ENCODE measurements at places on chromosomes 13 and 19. TPM values are rescaled to one million over a fixed set of nuclear protein-coding genes. Genes with fewer than 3 reads are reported as not detected.

The FAM216B gene
- not detected for total RNA-seq

The SPACA6 gene
- total RNA-seq, result 8.0 TPM

The CERS4 gene
- total RNA-seq, result not detected

The ZNF570 gene
- total RNA-seq, result 9.4 TPM

The ERFL gene
- total RNA-seq, result not detected

The ZNF560 gene
- not detected for total RNA-seq

DNA sequence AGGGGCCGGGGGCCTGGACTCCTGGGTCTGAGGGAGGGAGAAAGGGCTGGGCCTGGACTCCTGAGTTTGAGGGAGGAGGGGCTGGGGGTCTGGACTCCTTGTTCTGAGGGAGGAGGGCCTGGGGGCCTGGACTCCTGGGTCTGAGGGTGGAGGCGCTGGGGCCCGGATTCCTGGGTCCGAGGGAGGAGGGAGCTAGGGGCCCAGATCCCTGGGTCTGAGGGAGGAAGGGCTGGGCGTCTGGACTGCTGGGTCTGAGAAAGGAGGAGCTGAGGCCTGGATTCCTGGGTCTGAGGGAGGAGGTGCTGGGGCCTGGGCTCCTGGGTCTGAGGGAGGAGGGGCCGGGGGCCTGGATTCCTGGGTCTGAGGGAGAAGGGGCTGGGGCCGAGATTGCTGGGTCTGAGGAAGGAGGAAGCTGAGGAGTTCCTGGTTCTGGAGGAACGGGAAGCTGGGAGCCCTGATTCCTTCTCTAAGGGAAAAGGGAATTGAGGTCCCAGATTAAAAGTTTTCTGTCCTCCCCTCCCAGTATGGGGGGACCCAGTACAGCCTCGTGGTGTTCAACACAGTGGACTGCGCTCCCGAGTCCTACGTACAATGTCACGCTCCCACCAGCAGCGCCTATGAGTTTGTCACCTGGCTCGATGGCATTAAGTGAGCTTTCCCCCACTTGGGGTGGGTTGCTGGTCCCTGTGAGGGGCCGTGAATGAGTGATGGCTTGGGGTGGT lies 721 bp downstream of the MED25 start:
- DNase-seq, result no peak

- DNase-seq, result no peak
These were observed 214.0 kb downstream of the IRS2 start for GRCh38 chr13:109572389-109572788.

- DNase-seq, result peak; percentile 47
These were observed 8.4 kb upstream of the CYP2B6 start for GRCh38 chr19:40982594-40983101.

- DNase-seq, result peak; percentile 72
These were observed 4.3 kb downstream of the RUVBL2 start for GRCh38 chr19:48997972-48998371.

DNA sequence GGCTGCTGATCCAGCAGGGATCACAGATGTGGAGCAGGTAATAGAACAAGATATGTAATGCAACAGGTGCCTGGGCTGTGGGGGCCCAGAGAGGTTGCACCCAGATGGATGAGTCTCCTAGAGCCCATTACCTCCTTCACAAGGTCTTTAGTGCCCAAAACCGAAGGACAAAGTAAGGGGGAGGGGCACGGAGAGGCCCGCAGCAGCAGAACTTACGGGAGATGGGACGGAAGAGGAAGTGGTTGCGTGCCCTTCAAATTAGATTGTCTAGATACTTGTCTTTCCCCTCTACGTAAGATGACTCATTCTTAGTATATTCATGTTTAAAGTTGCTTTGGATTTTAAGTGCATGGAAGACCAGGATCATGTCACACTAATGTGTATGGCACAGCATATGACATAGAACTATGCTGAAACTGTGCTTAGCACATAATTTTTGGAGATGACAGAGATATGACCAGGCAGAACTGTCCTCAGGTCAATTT lies 5.7 kb upstream of the MRPS31 start:
- no peak for DNase-seq

DNA sequence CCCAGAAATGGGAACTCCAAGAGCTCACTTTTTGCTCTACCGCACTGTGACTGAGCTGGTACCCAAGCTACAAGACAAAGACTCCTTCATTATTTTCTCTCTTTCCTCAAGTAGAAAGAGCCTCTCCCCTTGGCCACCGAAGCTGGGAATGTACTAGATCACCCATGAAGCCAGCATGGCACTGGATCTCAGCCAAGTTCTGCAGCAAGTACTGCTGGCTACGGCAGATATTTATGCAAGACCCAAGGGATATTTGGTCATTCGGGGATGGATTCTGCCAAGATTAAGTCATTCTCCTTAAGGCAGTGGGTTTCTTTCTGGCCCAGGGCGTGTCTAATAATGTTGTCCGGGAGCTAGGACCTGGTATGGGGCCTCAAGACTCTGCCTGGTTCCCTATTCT lies 633.5 kb downstream of the SLITRK1 start:
- DNase-seq, result peak; percentile 30

DNA sequence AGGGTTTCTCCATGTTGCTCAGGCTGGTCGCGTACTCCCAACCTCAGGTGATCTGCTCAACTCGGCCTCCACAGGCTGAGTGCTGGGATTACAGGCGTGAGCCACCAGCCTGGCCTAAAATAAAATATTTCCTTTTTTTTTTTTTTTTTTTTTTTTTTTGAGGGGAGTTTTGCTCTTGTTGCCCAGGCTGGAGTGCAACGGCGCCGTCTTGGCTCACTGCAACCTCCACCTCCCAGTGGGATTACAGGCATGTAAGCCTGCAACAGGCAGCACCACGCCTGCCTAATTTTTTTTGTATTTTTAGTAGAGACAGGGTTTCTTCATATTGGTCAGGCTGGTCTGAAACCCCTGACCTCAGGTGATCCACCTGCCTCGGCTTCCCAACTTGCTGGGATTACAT lies 4.9 kb downstream of the ZNF506 start:
- no peak for DNase-seq

- no peak for DNase-seq
These were observed 147.0 kb downstream of the DCT start for GRCh38 chr13:94332359-94333096.

- DNase-seq, result no peak
These were observed 45.4 kb downstream of the ARHGEF18 start for GRCh38 chr19:7393939-7394730.

- DNase-seq, result peak; percentile 94
These were observed 14.1 kb downstream of the SH3GL1 start for GRCh38 chr19:4386041-4386782.

DNA sequence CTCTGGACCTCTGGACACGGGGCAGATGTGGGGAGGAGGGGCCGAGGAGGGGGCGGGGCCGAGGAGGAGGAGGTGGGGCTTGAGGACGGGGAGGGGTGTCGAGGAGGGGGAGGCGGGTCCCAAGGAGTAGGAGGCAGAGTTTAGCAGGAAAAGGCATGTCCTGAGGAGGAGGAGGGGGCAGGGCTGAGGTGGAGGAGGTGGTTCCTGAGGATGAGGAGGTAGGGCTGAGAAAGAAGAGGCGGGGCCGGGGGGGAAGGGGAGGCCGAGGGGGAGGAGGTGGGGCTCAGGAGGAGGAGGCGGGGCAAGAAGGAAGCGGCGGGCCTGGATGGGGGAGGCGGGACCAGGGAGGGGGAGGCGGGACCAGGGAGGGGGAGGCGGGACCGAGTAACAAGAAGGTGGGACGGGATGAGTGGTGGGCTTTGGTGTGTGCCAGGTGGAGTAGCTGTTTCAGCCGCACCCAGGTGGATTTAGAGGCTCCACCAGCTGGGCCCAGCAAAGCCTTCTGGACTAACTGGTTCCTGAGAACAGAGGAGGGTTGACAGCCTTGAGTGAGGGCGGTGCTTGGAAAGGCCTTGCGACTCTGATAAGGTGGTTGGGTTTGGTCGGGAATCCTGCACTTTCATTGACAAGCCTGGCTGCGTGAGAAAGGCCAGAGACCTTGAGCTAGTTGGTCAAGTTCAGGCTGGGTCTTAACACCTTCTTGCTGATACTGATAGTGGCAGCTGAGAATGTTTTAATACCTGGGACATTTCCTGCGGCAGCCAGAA lies 7.7 kb downstream of the TECR start:
- no peak for DNase-seq

DNA sequence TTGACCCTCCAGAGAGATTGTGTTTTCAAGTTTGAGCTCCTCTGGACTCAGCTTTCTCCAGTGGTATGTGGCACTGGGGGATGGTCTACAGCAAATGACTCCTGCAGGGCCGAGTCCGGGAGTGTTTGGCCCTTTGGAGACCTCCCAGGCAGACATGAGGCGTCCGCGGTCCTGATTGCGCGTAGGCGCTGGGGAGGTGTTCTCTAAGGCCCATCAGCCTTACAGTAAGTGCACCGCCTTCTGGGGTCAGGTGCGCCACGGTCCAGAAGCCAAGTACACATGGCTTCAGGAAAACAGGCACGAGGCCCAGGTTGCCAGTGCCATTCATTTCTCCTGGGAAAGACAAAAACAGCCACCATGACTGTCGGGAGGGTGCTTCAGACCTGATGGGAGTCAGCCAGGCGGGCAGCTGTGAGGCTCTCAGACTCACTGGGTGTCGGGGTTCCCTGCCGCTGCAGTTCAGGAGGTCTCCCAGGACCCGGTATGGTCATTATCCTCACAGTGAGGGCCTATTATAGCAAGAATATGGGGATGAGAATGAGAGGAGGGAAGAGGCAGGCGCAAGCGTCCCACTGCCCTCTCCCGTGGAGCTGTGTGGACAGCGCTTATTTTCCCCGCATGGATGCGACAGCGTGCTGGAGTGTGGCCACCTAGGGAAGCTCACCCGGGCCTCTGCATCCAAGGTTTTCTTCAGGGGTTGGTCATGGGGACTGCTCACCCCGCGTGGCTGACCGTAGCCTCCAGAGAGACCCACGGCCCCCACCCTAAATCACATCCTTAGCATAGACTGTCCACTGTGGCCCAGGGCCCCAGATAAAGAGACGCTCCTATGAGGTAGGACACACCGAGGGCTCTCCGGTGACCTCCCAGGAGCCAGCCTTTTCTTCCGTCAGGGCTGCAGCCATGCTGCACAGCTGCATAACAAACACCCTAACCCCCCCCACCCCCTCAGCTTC lies 21.8 kb downstream of the CCDC8 start:
- no peak for DNase-seq

- no peak for DNase-seq
These were observed 1598.8 kb upstream of the MIR17HG start for GRCh38 chr13:89748716-89749115.

DNA sequence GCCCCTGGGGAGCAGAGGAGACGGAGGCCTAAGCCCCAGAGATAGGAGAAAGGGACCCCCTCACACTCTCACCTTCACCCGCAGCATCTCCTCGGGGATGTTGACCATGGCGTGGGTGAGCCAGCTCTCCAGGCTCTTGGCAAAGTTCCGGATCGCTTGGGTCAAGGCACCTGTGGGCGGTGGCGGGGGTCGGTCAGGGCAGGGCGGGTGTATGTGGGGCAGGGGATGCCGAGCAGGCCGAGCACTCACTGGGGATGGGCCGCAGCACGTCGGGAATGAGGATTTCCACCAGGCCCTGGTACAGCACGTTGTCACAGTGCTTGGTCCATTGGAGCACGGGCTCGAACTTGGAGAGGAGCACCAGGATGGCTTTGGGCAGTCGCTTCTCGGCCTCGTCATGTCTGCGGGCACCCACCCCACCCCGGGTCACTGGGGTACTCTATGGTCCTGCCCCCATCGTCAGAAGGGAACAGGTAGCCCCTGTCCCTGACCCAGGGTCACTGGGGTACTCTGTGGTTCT lies 13.1 kb downstream of the DCAF15 start:
- DNase-seq, result no peak

GRCh38 chr19:10450853-10451609 lies 30.7 kb downstream of the PDE4A start:
- no peak for DNase-seq

DNA sequence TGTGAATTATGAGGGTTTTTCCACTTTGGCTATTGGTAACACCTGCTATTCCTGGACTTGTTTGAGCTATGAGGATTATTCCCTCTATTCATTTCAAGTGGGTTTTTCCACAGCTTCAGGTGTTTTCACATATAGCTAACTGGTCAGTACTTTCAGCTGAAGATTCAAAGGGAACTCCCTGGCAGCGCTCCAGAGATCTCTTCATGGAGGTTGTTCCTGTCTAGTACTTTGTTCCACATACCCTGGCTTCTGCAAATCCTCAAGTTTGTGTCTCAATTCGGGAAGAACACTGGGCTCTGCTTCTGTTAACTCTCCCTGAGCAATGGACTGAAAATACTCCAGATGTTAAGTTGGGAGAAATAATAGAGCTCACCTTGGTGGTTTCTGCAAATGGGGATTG lies 5.6 kb upstream of the ZNF607 start:
- no peak for DNase-seq

DNA sequence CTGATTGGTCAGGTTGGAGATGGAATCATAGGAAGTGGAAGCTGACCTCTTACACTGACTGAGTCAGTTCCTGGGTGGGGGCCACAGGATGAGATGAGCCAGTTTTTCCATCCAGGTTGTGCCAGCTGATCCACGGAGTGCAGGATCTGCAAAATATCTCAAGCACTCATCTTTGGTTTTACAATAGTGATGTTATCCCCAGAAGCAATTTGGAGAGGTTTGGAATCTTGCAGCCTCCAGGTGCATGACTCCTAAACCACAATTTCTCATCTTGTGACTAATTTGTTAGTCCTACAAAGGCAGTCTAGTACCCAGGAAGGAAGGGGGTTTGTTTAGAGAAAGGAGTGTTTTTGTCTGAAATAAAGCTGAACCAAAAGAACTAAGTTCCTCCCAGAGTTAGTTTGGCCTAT lies 212.8 kb downstream of the SLITRK6 start:
- no peak for DNase-seq

GRCh38 chr13:113897161-113897560 lies 33.3 kb upstream of the GAS6 start:
- peak; percentile 96 for DNase-seq

DNA sequence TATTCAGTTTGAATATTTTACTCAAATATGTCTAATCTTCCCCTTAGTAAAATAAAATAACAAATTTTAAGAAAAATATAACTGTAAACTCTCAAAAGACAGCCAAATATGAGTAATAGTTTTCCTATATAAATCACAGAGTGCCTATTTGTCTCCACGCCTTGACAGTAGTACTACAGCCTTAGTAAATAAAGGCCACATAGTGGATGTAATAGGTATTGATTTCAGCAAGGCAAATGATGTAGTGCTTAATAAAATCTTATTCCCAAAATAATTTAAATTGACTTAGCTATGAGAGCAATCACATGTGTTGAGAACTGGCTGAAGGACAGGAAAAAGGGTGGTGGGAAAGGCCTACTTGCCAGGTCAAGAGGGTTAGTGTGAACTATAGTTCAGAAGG lies 747.2 kb downstream of the OLFM4 start:
- no peak for DNase-seq
